MM.1S (cell line): ENCODE measurements at places on chromosomes 5 and 9.

GRCh38 chr9:93508207-93508606 is 54.8 kb upstream of the FAM120AOS start:
- no peak for DNase-seq
- H3K36me3 ChIP-seq, result no peaks in the 10 kb centered on the region
- no peak overlapping the region for H3K4me3 ChIP-seq
- H3K27ac ChIP-seq, result no peak overlapping the region

DNA sequence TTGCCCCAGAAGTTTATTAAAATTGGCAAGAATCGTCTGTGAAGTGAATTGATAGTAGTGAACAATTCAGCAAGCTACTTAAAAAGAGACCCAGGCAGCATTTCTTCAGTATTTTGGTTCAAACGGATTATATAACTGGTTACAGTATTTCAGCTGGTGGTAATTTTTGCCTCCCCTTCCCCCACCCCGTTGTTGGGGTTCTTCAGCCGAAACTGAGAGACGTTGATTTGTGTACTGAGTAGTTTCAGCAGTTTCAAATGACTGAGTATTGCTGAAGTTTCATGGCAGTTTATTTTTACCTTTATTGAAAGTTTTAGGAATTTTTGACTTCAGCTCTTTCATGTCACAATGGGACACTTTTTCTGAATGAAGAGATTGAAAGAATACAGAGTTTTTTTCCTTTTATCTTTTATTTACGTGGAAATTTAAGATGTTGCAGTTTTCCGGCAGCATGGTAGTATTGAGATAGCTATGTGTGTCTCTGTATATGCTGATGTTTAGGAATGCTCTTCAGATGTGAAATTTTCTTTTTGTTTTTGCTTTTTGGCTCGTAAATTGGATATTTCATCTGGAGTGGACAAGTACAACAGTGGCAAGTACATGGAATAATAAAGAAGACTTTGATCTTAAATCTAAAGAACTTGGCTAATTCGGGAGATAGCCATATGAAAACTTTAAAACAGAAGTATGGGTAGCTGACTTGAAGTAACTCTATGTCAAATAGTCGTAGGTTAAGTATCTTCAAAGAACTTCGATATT is 1.9 kb downstream of the GPBP1 start:
- H3K36me3 ChIP-seq, result peaks cover 5% of the 10 kb centered on the region; the same call in 1 of the 2 replicates
- H3K27me3 ChIP-seq, result no peaks in the 10 kb centered on the region
- H3K4me1 ChIP-seq, result peaks cover 22% of the 10 kb centered on the region

DNA sequence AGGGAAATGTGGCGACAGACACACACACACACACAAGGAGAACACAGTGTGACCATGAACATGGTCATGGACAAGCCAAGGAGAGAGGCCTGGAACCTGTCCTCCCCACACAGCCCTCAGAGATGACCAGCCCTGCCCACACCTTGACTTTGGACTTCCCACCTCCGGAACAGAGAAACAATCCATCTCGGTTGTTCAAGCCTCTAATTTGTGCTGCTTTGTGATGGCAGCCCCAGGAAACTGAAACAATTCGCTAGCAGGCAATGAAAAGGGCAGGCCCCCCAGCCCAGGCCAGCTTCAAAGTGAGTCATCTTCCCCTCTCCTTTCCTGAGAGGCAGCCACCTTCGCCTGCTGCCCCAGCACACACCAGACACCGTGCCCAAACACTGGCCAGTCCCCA is 47.7 kb downstream of the NSUN2 start:
- no peak overlapping the region for H3K4me3 ChIP-seq
- H3K27ac ChIP-seq, result no peak overlapping the region
- no peaks in the 10 kb centered on the region for H3K27me3 ChIP-seq
- H3K4me1 ChIP-seq, result no peaks in the 10 kb centered on the region
- H3K36me3 ChIP-seq, result no peaks in the 10 kb centered on the region

- H3K4me3 ChIP-seq, result no peak overlapping the region
- no peaks in the 10 kb centered on the region for H3K36me3 ChIP-seq
- H3K27ac ChIP-seq, result no peak overlapping the region
- no peak for DNase-seq
- no peaks in the 10 kb centered on the region for H3K27me3 ChIP-seq
Measured at GRCh38 chr9:28598408-28598807, 1025.1 kb upstream of the C9orf72 start.

- DNase-seq, result no peak
- no peaks in the 10 kb centered on the region for H3K36me3 ChIP-seq
- H3K4me1 ChIP-seq, result no peaks in the 10 kb centered on the region
- no peak overlapping the region for H3K27ac ChIP-seq
Measured at GRCh38 chr9:37640246-37640645, 10.5 kb upstream of the FRMPD1 start.

GRCh38 chr9:93354451-93354850 is 97.0 kb upstream of the FAM120A start:
- H3K27me3 ChIP-seq, result no peaks in the 10 kb centered on the region
- H3K27ac ChIP-seq, result no peak overlapping the region
- DNase-seq, result no peak
- H3K4me3 ChIP-seq, result no peak overlapping the region
- no peaks in the 10 kb centered on the region for H3K36me3 ChIP-seq
- 0 out of 2 replicates have a peak, but pooled peaks cover 4% of the 10 kb centered on the region for H3K4me1 ChIP-seq

DNA sequence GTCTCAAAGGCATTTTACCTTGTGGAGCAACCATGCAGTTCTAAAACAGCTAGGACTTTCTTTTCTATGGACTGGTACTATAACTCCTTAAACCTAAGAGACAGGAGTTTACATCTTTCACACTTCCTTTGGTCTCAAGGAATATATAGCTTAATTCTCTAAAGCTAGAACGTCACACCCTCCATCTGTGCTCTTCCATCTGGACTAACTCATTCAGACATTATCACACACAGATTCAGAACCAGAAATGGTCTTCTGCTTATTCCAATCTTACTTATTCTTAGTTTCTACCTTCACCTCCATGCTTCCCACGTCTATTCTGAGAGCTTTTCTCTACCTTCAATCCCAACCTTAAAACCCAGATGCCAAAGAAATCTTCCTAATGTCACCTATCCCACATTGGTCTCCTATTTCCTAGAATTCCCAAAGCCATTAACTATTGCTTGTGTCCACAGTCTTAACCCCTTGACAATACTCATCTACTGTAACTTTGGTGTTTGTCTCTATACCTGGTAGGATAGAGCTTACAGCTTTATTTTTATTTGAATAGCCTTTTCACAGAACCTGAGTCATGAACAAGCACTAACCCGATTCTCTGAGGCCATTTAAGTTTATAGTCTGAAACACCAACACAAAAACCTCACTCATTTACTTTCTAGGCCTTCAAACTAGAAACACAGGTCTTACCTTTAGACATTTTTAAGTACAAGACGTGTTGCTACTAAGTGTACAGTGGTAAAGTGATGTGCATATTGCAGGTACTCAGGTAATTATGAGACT is 22.8 kb downstream of the CSNK1A1 start:
- H3K36me3 ChIP-seq, result peaks cover 14% of the 10 kb centered on the region
- no peak for DNase-seq
- no peaks in the 10 kb centered on the region for H3K27me3 ChIP-seq
- no peaks in the 10 kb centered on the region for H3K4me1 ChIP-seq

GRCh38 chr5:160040471-160040835 is 31.5 kb downstream of the TTC1 start:
- H3K27me3 ChIP-seq, result no peaks in the 10 kb centered on the region
- H3K4me3 ChIP-seq, result no peak overlapping the region
- H3K27ac ChIP-seq, result no peak overlapping the region
- DNase-seq, result no peak
- no peaks in the 10 kb centered on the region for H3K4me1 ChIP-seq
- no peaks in the 10 kb centered on the region for H3K36me3 ChIP-seq

DNA sequence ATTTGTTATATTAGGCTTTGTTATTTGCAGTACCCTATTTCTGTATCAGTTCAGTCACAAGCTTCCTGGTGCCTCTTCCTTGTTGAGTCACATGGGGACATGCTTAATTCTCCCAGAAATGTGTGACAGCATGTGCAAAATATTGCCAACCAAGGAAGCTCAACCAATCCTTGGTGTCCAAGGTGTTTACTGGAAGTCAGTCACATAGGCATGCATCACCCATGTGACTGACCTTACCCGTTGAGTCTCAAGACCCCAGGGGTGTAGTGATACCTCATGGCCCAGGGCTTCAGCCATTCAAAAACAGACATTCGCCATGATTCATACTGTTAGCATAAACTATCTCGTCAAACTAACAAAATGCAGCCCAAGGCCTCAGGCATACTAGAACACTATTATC is 9.3 kb upstream of the ANKDD1B start:
- H3K27ac ChIP-seq, result no peak overlapping the region
- H3K27me3 ChIP-seq, result no peaks in the 10 kb centered on the region
- H3K4me1 ChIP-seq, result no peaks in the 10 kb centered on the region
- no peaks in the 10 kb centered on the region for H3K36me3 ChIP-seq
- no peak for DNase-seq
- H3K4me3 ChIP-seq, result no peak overlapping the region

- peaks cover 17% of the 10 kb centered on the region; the same call in 1 of the 2 replicates for H3K36me3 ChIP-seq
- no peaks in the 10 kb centered on the region for H3K27me3 ChIP-seq
- H3K4me1 ChIP-seq, result peaks cover 23% of the 10 kb centered on the region
- no peak for DNase-seq
- H3K27ac ChIP-seq, result no peak overlapping the region
Measured at GRCh38 chr9:97993000-97993399, 9.9 kb downstream of the ANP32B start.

DNA sequence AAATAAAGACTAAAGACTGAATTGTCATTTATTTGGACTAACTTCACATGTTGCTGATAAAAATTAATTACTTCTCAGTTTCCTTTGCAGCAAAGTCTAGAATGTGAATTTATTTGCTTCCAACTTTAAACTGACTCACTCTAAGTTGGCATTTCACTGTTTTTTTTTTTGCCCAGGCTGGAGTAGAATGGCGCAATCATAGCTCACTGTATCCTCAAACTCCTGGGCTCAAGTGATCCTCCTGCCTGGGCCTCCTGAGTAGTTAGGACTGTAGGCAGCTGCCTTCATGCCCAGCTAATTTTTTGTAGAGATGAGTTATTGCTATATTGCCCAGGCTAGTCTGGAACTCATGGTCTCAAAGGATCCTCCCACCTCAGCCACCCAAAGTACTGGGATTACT is 3.5 kb downstream of the CCNB1 start:
- H3K27me3 ChIP-seq, result no peaks in the 10 kb centered on the region
- H3K4me3 ChIP-seq, result no peak overlapping the region
- peaks cover 11% of the 10 kb centered on the region for H3K4me1 ChIP-seq
- no peak overlapping the region for H3K27ac ChIP-seq

- DNase-seq, result no peak
- H3K27me3 ChIP-seq, result no peaks in the 10 kb centered on the region
- H3K36me3 ChIP-seq, result no peaks in the 10 kb centered on the region
Measured at GRCh38 chr9:101369286-101369685, 15.5 kb downstream of the BAAT start.

GRCh38 chr5:160175438-160176218 is 53.7 kb upstream of the FABP6 start:
- no peaks in the 10 kb centered on the region for H3K36me3 ChIP-seq
- no peak overlapping the region for H3K4me3 ChIP-seq
- no peaks in the 10 kb centered on the region for H3K27me3 ChIP-seq
- DNase-seq, result no peak

DNA sequence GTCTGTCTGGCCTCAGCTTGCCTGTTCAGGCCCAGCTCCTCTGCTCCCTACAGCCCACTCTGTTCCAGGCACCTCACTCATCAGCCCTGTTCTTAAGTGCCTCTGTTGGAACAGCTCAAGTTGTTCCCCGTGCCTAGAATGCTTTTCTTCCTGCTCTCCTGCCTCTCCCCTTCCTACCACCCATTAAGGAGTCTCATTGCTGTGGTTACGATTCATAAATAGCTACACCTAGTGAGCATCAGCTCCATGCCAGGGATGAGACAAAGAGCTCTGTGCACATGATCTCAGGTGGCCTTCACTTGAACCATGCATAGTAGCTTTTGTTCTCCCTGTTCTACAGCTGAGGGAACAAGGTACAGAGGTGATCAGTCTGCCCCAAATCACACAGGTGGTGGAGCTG is 54.3 kb downstream of the PSD2 start:
- no peak overlapping the region for H3K4me3 ChIP-seq
- H3K4me1 ChIP-seq, result no peaks in the 10 kb centered on the region
- H3K27me3 ChIP-seq, result peaks cover 37% of the 10 kb centered on the region
- no peak overlapping the region for H3K27ac ChIP-seq
- DNase-seq, result no peak

DNA sequence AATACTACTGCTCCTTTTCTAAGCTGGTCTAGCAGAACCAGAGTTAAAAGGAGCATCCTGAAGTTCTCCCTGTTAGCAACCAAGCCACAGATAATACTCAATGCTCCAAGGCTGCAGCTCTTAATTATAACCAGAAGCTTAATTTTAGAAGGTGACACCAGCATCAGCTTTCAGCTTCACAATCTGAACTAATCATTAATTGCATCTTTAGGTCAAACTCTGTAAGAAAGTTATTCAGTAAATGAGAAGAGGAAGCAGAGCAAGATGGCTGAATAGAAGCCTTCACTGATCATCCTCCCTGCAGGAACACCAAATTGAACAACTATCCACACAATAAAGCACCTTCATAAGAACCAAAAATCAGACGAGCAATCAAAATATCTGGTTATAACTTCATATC is 38.5 kb downstream of the APBA1 start:
- no peak overlapping the region for H3K4me3 ChIP-seq
- H3K27me3 ChIP-seq, result no peaks in the 10 kb centered on the region
- H3K4me1 ChIP-seq, result peaks cover 9% of the 10 kb centered on the region
- DNase-seq, result no peak
- no peaks in the 10 kb centered on the region for H3K36me3 ChIP-seq

GRCh38 chr5:149675610-149676201 is 54.4 kb upstream of the PPARGC1B start:
- no peaks in the 10 kb centered on the region for H3K36me3 ChIP-seq
- no peaks in the 10 kb centered on the region for H3K27me3 ChIP-seq
- no peak overlapping the region for H3K4me3 ChIP-seq

DNA sequence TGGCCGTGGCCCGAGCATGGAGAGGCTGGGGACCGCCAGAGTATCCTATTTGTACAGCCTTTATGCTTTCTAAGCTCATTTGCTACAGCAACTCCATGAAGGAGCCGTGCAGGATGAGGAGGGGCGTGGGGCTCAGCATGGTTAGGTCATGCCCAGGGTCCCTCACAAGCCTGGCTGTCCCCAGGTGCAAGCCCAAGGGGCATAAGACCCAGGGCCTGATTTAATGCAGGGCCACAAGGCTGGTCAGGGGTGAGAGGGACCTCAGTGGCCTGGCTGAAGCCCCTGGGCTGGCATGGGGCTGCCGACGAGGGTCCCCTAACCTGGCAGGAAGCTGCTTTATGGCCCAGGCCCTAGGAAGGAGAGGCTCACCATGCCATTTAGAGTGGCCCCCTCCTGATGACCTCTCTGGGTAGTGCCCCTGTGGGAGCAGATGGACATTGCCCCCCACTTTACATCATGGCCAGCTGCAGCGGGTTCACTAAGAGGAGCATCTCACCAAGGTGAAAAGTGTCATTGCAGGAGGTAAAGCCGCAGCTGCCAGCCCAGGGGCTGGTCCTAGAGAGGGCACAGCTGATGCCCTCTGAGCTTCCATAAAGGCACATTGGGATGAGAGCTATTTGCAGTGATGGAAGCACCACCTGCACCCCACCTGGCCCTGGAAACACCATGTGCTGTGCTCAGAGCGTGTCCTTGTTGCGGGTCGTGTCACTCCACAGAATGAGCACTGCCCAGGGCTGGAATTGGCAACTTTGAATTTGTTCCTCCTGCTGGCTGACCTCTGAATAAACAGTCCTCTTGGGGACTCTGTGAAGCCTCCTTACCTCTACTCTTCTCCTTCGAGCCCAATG is 58.9 kb downstream of the ZNF618 start:
- no peak for DNase-seq
- no peak overlapping the region for H3K4me3 ChIP-seq
- no peaks in the 10 kb centered on the region for H3K36me3 ChIP-seq
- H3K4me1 ChIP-seq, result no peaks in the 10 kb centered on the region
- H3K27me3 ChIP-seq, result no peaks in the 10 kb centered on the region
- H3K27ac ChIP-seq, result no peak overlapping the region

- no peaks in the 10 kb centered on the region for H3K36me3 ChIP-seq
- H3K4me3 ChIP-seq, result no peak overlapping the region
- H3K27ac ChIP-seq, result no peak overlapping the region
- H3K4me1 ChIP-seq, result no peaks in the 10 kb centered on the region
- peaks cover 18% of the 10 kb centered on the region for H3K27me3 ChIP-seq
Measured at GRCh38 chr9:34501889-34502425, 20.8 kb downstream of the ENHO start.
